Aorta (tissue), 5 donors: ENCODE measurements at places on chromosomes 5 and 9.

DNA sequence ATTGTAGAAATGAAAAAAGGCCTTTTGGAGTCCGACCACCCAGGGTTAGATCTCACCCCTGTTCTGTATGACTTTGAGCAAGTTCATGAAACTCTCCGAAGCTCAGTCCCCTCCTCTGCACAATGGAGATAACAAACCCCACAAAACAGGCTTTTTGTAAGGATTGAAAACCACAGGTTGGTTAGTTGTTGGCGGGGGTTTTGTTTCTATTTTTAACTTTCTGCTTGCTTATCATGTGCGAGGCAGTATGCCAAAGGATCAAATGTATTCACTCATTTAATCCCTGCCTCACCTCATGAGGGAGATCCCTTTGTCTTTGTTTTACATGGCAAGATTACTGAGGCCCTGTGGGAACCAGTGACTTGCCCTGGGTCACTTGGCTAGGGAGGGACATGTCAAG, 539.1 kb downstream of the CDK5RAP2 start:
- DNase-seq: no peak

- peak; percentile 78 for DNase-seq
Observed at GRCh38 chr9:134316449-134317160, 9.7 kb upstream of the RXRA start.

DNA sequence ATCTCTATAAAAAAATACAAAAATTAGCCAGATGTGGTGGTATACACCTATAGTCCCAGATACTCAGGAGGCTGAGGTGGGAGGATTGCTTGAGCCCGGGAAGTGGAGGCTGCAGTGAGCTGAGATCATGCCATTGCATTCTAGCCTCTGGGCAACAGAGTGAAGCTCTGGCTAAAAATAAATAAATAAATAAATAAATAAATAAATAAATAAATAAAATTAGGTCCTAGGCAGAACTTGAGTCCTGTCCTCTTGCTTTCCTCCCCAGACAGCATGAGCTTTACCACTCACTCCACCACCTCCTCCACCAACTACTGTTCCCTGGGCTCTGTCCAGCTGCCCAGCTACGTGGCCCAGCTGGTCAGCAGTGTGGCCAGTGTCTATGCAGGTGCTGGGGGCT, 31.6 kb upstream of the SPZ1 start:
- DNase-seq: no peak

GRCh38 chr5:20575571-20575970, 587.6 kb upstream of the CDH18 start:
- DNase-seq: no peak

DNA sequence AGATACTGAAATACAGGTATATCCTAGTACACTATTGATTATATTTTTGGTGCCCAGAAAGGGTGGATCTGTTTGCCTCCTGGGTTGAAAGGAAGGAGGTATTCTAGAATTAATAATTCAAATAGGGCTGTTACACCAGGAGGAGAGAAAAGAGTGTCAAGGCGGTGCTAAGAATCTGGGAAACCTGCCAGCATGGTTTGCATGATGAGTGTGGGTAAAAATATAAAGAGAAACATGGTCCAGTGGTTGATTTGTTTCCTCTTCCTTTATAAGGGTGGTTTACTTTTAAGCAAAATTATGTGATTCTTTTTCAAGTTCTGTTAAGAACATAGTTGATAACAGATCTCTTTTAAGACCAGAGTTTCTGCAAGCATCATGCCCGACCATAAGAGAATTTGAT, 69.4 kb upstream of the NFIB start:
- DNase-seq: no peak

DNA sequence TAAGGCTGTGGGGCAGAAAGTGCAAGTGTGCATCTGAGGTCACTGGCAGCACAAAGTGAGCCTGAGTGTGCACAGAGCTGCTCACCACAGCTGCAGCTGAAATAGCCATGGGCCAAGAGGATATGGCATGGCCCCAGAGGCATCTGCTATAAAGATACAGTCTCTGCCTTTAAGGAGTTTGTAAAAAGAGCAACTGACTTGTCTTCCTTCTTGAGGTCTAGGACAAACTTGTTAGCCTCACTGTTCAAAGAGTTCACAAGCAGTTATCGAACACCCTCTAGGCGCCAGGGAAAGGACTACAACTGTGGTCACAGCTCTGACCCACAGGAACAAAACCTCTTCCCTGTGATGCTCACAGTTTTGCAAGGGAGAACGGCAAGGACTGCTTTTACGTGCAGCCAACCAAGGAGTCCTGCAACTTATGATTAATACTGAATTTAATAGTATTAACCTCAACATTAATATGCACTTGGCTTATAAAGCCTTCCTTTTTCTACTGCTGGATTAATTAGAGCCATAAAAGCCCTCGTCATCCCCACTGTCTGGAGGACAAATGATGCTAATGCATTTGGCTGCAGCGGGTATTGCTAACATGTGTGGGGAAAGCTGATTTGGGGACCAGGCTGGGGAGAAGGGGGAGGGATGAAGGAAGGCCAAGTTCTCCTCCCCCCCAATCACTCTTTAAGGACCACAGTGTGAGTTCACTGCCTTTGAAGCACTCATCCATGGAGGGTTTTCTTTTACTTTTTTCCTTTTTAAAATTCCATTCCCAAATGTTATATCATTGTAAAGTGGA, 189.8 kb upstream of the TRIM32 start:
- no peak for DNase-seq

DNA sequence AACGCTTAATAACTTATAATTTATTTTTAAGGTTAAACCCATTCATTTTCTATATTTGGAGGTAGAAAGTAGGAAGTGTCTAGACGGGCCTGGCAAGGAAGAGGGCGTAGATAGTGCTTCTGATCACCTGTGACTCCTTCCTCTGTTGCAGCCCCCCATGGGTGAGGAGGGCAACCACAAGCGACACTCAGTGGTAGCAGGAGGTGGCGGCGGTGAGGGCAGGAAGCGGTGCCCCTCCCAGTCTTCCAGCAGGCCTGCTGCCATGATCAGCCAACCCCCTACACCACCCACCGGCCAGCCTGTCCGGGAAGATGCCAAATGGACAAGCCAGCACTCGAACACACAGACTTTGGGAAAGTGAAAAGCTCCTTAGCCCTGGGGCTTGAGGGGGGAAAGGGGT, 36.7 kb downstream of the FAXDC2 start:
- no peak for DNase-seq

DNA sequence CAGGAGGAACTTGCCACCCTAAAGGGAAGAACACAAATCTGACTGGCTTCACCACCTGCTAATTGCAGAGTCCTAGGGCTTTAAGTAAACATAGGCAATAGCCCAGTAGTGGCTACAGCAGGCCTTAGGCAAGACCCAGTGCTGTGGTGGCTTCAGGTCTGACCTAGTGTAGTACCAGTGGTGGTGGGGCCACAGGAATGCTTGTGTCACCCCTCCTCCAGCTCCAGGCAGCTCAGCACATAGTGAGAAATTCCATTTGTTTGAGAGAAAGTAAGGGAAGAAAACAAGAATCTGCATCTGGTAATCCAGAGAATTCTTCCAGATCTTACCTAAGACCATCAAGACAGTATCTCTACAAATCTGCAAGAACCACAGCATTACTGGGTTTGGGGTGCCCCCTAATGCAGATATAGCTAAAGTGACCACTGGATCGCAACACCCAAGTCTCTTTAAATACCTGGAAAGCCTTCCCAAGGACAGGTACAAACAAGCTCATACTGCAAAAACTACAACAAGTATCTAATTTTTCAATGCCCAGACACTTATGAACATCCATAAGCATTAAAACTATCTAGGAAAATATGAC, 102.6 kb upstream of the TRPM3 start:
- no peak for DNase-seq

GRCh38 chr5:7728076-7728475, 122.9 kb downstream of the CFAP90 start:
- DNase-seq: no peak

- no peak for DNase-seq
Observed at GRCh38 chr9:71582347-71582746, 186.0 kb downstream of the CEMIP2 start.

DNA sequence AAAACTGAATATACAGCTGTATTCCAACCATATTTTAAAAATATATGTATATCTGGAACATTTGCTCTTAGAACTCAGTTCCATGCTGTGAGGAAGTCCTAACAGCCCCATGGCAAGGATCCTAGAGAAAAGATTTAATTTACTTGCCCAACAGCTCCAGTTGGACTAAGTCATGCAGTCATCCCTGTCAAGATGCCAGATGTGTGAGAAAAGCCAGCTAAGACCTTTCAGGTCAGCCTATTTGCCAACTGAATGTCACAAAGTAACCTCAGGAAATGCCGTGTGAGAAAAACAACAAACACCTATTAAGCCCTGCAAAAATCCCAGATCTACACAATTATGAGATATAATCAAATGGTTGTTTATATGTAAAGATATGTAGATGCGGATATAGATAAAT, 416.3 kb downstream of the NR2F1-AS1 start:
- no peak for DNase-seq

GRCh38 chr9:134994926-134995791, 77.4 kb upstream of the FCN1 start:
- peak; percentile 28 for DNase-seq

DNA sequence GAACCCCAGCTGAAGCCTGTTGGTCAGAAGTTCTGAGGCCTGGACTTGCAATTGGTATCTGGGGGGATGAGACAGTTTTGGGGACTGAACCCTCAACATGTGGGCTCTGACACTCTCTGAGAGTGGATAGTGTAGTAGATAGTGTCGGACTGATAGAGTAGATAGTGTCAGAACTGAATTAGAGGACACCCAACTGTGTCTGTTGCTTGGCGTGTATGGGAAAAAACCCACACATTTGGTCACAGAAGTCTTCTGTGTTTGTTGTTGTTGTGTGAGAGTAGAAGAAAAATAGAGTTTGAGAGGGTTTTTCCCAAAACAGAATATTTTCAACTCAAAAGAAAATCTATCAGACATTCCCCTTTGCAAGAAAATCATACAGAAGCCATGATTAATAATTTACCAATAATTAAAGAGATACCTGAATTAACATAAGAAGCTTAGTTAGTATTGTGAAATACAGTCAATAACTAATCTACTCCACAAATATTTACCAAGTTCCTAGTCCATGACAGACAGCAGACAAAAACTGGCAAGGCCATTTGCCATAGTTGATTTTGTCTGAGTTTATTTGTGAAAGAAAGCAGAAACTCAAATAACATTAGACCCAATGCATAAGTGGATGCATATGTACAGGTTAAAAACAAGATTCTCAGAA, 170.9 kb downstream of the CTNND2 start:
- DNase-seq: no peak

DNA sequence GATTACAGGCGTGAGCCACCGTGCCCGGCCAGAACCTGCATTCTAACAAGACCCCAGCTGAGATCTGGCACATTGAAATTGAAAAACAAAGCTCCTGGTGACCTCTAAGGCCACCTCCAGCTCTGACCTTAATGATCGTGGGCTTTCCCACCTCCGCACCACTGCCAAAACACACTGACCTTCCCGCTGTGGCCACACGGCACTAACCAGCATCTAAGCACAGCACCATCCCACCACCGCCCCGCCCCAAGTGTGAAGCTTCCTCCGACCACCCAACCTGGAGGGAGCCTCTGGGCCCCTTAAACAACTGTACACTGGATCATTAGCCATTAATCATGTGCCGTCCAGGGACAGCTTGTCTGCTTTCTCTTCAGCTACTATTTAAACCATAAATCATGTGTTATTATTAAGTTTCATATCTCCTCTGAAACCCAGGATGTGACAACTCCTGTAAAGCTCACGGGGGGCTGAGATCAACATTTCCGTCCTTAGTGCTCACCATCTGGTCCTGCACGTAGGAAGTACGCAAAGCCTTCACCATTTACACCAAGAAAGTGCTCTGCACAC, 80.6 kb downstream of the COL23A1 start:
- no peak for DNase-seq

DNA sequence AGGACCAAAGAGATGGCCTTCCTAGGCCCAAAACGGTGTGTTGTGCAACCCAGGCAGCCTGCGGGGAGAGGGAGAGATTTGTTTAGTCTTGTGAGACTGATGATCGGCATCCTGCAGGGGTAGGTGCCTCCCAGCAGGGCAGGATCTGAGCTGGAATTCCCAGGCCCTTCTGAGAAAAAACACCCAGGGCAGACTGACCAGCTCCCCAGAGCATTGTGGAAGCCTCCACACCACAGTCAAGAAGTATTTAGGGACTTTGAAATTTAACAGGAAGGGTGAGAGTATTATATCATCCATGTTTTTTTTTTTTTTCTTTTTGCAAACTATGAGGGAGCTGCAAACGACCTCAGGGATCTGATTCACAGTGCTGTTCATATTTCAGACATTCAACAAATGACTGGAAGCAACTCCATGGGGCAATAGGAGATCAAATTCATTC, 104.5 kb upstream of the LHFPL2 start:
- no peak for DNase-seq

DNA sequence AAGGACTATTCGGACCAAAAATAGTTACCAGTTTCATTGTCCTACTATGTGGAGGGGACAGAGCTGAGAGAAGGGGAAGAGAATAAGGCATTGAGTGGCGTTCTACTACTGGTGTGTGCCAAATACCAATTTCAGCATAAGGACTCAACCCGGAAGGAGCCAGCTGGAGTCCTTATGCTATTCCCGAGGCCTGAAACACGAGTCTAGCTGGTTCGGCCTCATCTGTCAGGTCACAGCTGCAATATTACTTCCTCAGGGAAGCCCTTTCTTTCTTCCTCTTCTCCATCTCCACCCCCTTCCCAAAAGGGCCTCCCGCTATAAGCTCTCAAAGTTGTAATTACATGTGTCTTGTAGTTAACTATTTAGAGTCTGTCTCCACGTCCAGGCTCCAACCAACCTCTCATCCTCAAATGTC, 20.5 kb upstream of the FER start:
- no peak for DNase-seq

DNA sequence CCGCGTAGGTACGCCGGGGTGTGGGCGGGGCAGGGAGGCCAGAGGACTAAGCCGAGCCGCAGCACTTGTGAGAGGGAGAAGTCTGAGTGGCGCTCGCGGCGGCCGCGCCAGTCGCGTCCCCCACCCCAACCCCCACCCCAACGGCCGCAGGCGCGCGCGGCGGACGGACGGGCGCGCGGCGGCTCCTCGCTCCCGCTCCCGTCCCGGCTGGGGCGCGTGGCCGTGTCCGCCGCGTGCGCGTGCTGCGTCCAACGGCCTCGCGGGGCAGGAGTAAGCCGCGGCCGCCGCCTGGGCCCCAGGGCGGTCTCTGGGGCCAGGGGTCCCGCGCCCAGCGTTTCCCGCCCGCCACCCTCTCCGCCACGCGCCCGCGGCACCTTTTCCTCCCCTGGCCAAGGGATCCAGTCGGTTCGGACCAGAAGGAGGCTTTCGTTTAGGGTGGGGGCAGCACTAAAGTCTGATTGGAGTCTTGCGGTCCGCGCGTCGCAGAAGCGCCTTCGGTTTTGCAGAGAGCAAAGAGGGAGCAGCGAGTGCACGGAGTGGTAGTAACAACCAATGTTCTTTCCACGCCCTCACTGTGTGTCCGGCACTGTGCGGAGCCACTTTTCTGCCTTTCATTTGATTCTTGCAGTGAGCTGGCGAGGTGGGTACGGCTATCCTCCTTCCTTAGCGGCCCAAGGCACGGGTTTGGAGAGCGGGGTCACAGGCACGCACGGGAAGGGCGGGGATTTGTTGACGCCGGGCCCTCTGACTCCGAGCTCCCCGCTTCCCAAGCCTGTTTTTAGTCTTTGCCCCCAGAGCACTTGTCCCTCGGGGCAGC, 483 bp downstream of the G3BP1 start:
- peak; percentile 80 for DNase-seq
